Kidney capillary endothelial cell (primary cell): ENCODE measurements at places on chromosomes 13 and 19.
A peak's percentile ranks its signal among the peaks of the same experiment; 100 is the strongest.

- DNase-seq, result no peak
These were observed 34.7 kb upstream of the SEMA6B start for GRCh38 chr19:4594201-4594600.

DNA sequence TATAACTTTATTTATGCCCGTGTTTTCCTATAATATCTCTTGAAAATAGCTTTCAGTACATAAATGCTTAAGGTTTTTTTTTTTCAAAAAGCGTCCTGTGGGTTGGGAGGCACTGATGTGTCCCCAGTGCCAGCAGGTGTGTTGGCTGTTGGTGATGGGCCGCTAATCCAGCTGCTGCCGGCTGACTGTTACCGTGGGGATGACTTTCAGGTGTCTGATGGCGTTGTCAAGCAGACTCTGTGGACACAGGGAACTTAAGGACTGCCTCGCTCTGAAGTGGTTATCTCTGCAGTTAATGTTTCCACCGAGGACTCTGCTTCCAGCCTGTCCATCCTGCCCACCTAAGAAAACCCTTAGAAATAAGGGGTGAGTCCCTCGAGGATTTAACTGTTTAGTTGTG is 94.5 kb downstream of the ANKRD10 start:
- DNase-seq, result no peak

GRCh38 chr13:21012211-21012610 is 49.2 kb downstream of the LATS2 start:
- no peak for DNase-seq

DNA sequence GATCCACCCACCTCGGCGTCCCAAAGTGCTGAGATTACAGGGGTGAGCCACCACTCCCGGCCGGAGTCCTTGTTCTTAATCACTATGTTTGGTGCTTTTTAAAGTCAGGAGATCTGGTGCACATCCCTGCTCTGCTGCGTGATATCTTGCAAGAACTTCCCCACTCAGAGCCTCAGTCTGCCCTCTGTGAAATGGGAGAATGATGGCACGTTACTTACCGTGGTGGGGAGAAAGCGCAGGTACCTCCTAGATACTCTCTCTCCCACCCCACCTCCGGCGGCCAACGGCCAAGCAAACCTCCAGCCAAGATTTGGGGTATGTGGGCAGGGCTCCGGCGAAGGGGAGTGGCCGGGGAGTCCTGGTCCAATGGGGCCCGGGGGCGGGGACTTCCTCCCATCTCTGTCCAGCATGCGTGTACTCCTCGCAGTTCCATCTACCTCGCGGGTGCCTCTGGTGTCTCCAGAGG is at the start of gene RYR1:
RYR1 (plus strand) TSS at position 424 of the 466 bp plus-strand sequence. CDS start 139 bp downstream, outside the sequence.
- DNase-seq, result no peak

- DNase-seq, result no peak
These were observed 51.5 kb upstream of the WDFY2 start for GRCh38 chr13:51532736-51533197.

GRCh38 chr19:54481326-54481930 is 8.3 kb upstream of the CDC42EP5 start:
- DNase-seq, result no peak

DNA sequence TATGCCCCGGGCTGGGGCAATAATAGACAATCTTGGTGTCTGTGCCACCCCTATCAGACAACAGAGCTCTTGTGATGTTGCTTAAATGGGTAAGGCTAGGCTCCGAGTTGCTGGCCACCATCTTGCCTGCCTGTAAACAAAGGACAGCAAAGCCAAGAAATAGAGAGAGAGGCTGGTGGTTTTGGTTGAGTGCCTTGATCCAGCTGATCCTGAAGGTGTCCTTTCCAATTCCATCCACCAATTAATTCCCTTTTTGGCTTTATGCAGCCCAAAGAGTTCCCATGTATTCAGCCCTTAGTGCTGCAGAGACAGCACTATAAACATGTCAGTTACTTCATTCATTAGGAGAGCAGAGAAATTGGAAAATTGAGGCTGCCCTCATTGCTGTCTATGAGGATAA is 41.7 kb upstream of the HOMER3 start:
- DNase-seq, result no peak

GRCh38 chr13:113082198-113083021 is 23.2 kb upstream of the F7 start:
- DNase-seq, result no peak

GRCh38 chr13:37375724-37376123 is 222.8 kb downstream of the POSTN start:
- no peak for DNase-seq

DNA sequence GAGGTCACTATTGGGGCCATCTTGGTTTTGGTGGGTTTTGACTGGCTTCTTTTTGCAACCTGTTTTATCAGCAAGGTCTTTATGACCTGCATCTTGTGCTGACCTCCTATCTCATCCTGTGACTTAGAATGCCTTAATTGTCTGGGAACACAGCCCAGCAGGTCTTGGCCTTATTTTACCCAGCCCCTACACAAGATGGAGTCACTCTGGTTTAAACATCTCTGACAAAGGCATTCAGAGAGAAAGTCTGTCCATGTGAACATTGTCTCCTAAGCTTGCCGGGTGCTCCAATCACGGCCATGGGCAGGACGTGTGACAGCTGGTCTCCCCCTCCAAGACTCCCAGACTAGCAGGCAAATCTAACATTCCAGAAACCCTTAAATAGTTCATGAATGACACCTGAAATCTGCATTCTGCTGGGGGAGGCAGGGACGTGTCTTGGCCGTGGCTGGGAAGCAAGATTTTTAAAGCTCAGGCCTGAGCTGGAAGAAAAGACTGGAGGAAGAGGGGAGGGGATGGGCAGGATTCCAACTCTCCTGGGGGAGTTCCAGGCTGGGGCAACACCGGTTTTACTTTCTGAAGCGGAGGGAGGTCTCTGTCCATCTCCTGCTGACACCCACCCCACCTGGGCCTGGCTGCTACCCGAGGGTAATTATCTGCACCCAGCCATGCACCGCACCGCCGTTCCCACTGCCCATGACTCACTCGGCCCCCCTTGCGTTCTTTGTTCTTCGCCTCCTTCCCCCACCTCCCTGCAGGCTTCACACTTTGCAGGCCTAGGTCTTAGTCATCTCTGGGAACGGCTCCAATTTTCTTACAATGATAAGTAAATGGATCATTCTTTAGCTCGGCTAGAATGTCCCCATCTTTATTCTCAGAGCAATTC is 11.6 kb upstream of the OR1M1 start:
- peak; percentile 97 for DNase-seq

DNA sequence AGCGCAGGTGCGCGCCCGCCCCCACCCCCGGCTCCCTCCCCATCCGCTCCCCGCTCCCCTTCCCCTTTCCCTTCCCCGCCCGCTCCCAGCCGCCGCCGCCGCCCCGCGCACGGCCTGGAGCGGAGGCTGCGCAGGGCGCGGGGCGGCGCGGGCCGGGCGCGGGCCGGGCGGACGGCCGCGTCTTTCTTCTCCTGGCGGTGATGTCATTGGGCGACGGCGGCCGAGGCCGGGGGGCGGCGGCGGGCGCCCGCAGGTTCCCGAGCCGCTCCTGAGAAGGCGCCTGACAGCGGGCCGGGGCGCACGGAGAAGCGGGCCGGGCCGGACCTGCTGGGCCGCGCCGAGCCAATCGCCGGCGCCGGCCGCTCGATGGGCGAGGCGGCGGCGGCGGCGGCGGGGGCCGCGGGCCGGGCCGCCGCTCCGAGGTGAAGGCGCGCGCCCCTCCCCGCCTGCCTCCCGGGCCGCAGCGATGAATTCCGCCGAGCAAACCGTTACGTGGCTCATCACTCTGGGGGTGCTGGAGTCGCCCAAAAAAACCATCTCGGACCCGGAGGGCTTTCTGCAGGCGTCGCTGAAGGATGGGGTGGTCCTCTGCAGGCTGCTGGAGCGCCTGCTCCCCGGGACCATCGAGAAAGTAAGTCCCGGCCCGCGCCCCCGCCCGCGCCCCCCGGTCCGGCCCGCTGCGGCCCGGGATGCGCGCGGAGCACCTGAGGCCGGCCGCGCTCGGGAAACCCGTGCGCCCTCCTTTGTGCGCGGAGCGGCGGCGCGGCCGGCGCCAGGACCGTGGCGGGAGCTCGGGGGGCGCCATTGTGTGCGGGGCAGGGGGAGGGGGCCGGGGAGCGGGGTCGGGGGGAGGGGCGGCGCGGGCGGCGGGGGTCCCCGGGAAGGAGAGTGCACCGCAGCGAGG is at the start of gene ARHGEF7:
ARHGEF7 (plus strand) TSS at position 250 of the 904 bp plus-strand sequence; CDS start at position 467, 217 bp downstream.
- no peak for DNase-seq

DNA sequence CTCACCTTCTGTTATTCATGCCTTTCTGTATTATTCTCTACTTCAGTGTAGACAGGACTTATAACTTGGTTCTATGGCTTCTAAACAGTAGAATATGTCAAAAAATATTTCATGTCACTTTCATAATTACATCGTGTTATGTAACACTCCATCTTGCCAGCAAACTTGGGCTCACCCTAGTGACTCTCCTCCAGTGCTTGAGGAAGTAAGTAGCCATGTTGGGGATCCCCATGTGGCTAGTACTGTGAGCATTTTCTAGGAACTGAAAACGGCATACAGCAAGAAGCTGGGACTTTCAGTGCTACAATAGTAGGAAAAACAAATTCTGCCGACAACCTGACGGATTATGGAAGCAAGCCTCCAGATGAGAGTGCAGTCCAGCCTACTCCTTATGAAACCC is 495.6 kb downstream of the SLITRK6 start:
- no peak for DNase-seq

- DNase-seq, result no peak
These were observed 27.5 kb upstream of the UBE2L5 start for GRCh38 chr13:30394751-30395191.

- peak; percentile 29 for DNase-seq
These were observed 82.5 kb downstream of the AKAP11 start for GRCh38 chr13:42354241-42355091.

DNA sequence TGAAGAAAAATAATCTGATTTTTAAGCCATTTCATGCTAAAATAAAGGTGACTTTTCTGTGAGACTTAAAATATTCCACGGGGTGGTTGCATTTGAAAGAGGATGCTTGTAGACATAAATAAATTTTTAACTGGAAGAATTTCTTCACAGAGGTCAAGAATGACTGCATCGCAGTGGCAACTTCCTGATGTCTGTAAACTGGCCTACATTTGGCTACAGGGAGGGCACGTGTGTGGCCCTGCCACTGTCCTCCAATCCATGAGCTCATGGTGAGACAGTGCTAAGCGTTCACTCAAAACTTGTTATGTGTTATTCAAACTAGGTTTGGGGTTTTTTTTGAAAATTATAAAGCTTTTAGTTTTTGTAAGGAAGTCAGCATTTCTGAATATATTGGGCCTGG is 1089.3 kb downstream of the EFNB2 start:
- DNase-seq, result no peak

- DNase-seq, result no peak
These were observed 30.7 kb downstream of the ZNF844 start for GRCh38 chr19:12095111-12095790.

- DNase-seq, result no peak
These were observed 54.7 kb downstream of the ZNF536 start for GRCh38 chr19:30426864-30427263.

DNA sequence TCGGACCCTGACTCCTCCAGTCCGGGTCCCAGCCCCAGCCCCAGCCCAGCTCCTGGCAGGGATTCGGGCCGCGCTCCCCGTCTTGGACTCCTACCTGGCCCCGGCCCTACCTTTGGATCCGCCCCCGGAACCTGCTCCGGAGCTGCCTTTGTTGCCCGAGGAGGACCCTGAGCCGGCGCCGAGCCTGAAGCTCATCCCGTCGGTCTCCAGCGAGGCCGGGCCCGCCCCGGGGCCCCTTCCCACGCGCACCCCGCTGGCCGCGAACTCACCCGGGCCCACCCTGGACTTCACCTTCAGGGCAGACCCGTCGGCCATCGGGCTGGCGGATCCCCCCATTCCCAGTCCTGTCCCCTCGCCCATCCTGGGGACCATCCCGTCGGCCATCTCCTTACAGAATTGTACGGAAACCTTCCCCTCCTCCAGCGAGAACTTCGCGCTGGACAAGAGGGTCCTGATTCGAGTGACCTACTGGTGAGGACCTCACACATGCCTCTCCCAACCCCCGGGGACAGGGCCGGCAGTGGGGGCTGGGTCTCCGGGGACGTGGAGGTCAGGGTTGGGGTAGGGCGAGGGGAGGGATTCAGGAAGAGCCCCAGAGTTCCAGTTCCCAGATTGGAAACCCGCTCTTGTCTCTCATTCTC is 732 bp downstream of the SELENOV start:
- no peak for DNase-seq
